ENCODE measurements at places on chromosomes 6 and 20.

GRCh38 chr20:4961746-4962145 lies 39.6 kb downstream of the SLC23A2 start:
- H3K27ac ChIP-seq = no peak overlapping the region
- H3K27me3 ChIP-seq = no peaks in the 10 kb centered on the region
- no peaks in the 10 kb centered on the region for H3K36me3 ChIP-seq
- DNase-seq = no peak

GRCh38 chr6:164870164-164870563 lies 439.2 kb downstream of the C6orf118 start:
- no peak overlapping the region for H3K4me3 ChIP-seq
- H3K27me3 ChIP-seq = no peaks in the 10 kb centered on the region
- no peaks in the 10 kb centered on the region for H3K4me1 ChIP-seq
- DNase-seq = no peak
- H3K27ac ChIP-seq = no peak overlapping the region

DNA sequence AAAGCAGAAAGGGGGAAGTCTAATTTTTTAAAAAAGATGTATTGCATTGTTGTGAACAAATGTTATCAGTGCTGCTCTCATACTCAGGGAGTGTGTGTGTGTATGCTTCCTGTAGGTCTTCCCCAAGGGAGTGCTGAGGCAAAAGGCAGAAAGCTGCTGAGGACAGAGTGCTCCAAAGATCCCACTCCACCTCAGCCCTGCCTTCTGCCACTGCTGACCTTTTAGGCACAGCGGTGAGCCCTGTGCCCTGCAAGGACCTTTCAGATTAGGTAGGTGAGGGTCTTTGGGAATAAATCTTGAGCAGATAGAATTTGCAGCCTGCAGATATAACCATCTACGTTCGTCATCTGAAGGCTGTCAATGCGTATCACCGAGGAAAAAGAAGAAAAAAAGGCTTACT lies 756.4 kb upstream of the MMS22L start:
- no peak for DNase-seq
- no peaks in the 10 kb centered on the region for H3K27me3 ChIP-seq
- no peak overlapping the region for H3K4me3 ChIP-seq
- no peak overlapping the region for H3K27ac ChIP-seq

GRCh38 chr20:341682-342081 lies 5.2 kb upstream of the NRSN2 start:
- no peaks in the 10 kb centered on the region for H3K27me3 ChIP-seq
- no peaks in the 10 kb centered on the region for H3K36me3 ChIP-seq
- no peak overlapping the region for H3K4me3 ChIP-seq
- no peak overlapping the region for H3K27ac ChIP-seq
- DNase-seq = no peak

GRCh38 chr6:42135722-42136121 lies 6.7 kb downstream of the C6orf132 start:
- H3K4me1 ChIP-seq = peaks cover 33% of the 10 kb centered on the region
- no peak for DNase-seq
- no peaks in the 10 kb centered on the region for H3K27me3 ChIP-seq
- no peaks in the 10 kb centered on the region for H3K36me3 ChIP-seq
- H3K4me3 ChIP-seq = no peak overlapping the region

- no peaks in the 10 kb centered on the region for H3K4me1 ChIP-seq
- H3K27ac ChIP-seq = no peak overlapping the region
- no peak overlapping the region for H3K4me3 ChIP-seq
- DNase-seq = no peak
- no peaks in the 10 kb centered on the region for H3K27me3 ChIP-seq
These were observed 104.9 kb upstream of the IYD start for GRCh38 chr6:150263765-150264404.

GRCh38 chr6:163813979-163814493 lies 399.5 kb downstream of the QKI start:
- H3K4me3 ChIP-seq = no peak overlapping the region
- no peaks in the 10 kb centered on the region for H3K27me3 ChIP-seq
- H3K36me3 ChIP-seq = no peaks in the 10 kb centered on the region
- no peaks in the 10 kb centered on the region for H3K4me1 ChIP-seq

- DNase-seq = no peak
- H3K36me3 ChIP-seq = no peaks in the 10 kb centered on the region
- H3K27ac ChIP-seq = no peak overlapping the region
- H3K4me1 ChIP-seq = no peaks in the 10 kb centered on the region
These were observed 42.7 kb upstream of the GCNT2 start for GRCh38 chr6:10478187-10479040.

DNA sequence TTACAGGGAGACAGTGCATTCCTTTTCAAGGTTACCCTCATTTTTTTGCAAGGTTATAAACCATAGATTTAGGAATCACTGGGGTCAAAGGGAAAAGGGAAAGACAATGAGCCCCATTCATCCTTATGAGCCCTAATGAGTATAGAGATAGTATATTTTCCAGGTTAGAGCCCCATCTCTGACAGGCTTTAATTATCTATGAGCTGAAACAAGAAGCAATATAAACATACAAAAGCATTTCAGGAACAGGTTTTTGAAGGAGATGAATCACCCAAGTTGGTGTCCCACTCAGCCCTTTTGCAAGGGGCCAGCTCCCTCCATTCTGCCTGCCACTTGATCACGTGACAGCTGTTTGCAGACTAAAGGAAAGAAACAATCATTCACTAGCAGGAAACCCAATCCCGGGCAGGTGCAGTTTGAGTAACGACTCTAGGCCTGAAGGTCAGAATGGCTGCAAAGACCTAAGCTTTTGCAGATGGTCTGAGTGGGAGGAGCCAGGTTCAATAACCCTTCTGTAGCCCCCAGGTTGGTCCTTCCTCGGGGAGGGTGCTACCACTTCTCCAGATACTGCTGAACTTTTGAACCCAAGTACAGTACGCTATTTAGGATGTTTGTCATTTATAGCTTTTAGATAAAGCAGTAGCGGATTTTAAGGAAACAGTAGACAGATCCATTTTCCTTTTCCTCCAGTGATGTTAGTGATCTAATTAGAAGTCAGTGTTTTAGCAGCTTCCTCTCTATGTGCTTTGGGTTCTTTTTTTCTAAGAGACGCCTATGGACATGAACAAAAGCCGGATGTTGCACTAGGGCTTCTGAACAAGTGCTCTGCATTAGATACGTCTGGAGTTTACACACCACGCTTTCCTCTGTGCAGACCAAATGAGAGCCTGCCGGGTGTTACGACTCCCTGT lies 253.2 kb downstream of the SOX4 start:
- H3K27me3 ChIP-seq = no peaks in the 10 kb centered on the region
- no peak overlapping the region for H3K4me3 ChIP-seq
- no peak overlapping the region for H3K27ac ChIP-seq
- no peaks in the 10 kb centered on the region for H3K4me1 ChIP-seq

GRCh38 chr6:36917541-36918193 lies 31.9 kb downstream of the C6orf89 start:
- H3K4me1 ChIP-seq = peaks cover 5% of the 10 kb centered on the region
- no peak overlapping the region for H3K4me3 ChIP-seq
- H3K36me3 ChIP-seq = no peaks in the 10 kb centered on the region
- no peak for DNase-seq
- H3K27me3 ChIP-seq = no peaks in the 10 kb centered on the region
- peak overlapping the region; percentile 19 for H3K27ac ChIP-seq
